ENCODE measurements at places on chromosomes 3 and 15.

GRCh38 chr15:101167753-101168462 lies 83.9 kb downstream of the CHSY1 start:
- peak; percentile 96 for DNase-seq

DNA sequence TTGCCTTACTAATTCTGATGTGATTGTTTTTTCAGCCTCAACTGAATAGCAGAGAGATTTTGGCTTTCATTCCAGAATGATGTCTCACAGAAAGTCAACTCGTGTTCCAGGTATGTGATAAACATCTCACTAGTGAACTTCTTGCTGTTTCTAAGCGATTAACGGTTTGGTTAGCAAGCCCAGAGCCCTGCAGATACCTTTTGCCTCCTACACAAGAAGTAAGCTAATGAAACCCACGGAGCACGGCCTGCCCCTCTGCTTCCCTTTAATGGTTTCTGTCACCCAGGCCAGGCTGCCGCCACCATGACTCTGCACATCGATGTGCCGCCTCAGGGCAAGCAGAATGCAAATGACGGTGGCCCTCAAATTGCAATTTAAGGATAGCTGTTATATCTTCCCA lies 155.9 kb upstream of the ICE2 start:
- DNase-seq: no peak

- DNase-seq: no peak
These were observed 436.6 kb upstream of the GBE1 start for GRCh38 chr3:82198009-82198408.

DNA sequence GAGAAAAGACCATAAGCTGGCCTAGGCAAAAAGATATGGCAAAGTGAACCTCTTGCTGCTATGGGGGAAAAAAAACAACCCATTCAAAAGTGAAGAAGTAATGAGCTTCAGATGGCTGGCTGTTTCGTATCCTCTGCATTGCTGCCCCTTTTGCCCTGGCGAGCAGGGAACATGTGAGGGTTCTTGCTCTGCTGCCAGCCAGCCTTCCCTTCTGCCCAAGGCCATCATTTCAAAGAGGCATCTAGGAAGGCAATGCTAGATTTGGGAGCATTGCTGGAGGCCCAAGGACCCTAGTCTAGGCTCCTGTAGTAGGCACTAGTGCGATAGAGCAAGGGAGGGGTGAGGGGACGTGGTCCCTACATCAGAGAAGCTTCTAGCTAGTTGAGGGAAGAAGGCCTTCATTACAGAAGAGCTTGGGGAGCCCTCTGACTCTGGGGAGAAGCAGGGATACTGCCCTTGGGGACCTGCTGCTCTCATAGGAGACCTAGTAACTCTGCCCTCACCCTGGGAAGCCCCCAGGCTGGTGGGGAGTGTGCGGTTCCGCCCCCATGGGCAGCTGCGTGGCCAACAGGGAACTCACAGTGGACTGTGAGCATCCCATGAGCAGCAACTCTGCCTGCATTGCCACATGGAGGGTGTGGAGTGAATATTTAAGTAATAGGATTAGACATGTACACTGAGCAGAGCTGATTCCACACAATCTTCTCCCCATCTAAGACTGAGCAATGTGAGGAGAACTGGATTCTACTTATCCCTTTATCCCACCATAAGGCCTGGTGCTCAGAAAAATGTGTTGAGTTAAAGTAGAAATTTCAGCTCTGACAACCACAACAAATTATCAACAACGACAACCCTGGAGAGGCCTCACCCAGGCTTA lies 21.3 kb downstream of the ITGA11 start:
- no peak for DNase-seq

- DNase-seq: peak; percentile 22
These were observed 7.3 kb upstream of the TRNT1 start for GRCh38 chr3:3119393-3119851.

DNA sequence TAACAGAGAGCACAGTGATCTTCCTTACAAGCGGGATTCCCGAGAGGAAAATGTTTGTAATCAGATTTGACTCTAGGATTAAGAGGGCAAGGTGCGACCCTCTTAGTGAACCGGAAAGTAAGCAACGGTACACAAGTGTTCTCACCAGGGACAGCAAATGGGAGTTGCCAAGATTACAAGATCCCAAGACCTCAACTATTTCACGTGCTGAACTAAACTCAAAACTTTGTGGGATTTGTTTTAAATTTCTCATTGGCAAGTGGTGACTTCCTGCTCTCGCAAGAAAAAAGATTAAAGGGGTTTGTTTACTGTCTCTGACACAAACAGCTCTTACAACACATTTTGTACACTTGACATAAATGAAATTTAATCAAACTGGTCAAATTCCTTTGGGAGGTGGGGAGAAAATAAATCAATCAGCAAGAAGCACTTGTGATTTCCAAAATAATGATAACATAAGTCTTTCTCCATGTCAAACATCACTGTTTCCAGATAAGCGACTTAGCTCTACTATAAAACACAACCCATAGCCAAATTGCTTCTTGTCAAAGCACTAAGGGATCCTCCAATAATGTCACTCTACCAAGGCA lies 2.2 kb upstream of the PGPEP1L start:
- no peak for DNase-seq

GRCh38 chr15:58705105-58705504 lies 44.4 kb downstream of the ADAM10 start:
- no peak for DNase-seq

DNA sequence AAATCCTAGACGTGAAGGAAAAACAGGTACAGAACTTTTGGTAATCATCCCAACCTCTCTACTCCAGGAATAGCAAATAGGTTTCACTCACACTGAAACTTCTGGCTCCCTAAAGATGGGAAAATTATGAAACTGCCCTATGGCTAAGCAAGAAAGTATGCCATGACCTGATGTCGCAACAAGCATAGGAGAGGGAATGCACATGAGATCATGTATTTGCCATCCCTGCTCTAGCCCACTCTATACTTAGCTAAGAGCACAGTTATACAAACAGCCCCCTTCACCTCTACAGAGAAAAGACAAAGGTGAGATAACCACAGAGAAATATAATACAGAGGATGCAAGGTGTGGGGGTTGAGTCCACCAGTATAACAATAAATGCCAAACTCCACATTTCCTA lies 102.7 kb downstream of the TBC1D5 start:
- DNase-seq: peak; percentile 70

DNA sequence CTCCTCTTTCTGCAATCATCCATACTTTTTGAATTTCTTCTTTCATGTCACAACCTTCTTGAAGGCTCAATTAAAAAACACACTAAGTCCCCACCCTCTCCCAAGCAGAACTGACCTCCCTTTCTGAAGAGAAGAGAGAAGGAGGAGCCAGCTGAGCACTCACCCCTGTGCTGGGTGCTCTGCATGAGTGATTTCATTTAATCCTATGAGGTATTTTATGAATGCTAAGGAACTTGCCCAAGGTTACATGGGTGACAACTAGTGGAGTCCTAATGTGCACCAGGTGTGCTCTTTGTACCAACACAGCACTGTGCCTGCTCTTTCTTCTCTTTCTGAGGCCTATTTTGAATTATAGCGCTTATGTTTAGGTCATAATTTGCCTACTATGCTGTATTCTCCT lies 135.6 kb downstream of the DUT start:
- no peak for DNase-seq

GRCh38 chr3:10391391-10391790 lies 70.5 kb upstream of the SEC13 start:
- peak; percentile 51 for DNase-seq

GRCh38 chr15:77221174-77221573 lies 150.3 kb upstream of the TSPAN3 start:
- no peak for DNase-seq

- peak; percentile 62 for DNase-seq
These were observed 41.3 kb downstream of the CHDH start for GRCh38 chr3:53804697-53805462.

DNA sequence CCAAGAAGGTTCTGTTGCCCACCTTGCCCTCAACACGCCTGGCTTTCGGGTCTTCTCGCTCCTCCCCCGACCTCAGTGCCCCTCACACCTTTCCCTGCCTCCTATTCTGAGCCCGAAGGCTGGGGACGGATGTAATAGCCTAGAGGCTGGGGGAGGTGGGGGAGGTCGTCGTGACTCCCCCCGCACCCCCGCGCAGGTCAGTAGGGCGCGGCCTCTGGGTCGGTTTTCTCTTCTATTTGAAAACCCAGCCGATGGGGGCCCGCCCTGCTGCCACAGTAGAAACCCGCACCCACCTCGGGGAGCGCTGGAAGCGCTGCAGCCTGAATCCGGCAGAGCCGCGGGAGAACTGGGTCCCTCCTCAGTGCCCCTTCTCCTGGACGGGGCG lies 1.0 kb upstream of the RBPMS2 start:
- no peak for DNase-seq

- DNase-seq: no peak
These were observed 60.9 kb downstream of the TGFBR2 start for GRCh38 chr3:30667280-30667651.

DNA sequence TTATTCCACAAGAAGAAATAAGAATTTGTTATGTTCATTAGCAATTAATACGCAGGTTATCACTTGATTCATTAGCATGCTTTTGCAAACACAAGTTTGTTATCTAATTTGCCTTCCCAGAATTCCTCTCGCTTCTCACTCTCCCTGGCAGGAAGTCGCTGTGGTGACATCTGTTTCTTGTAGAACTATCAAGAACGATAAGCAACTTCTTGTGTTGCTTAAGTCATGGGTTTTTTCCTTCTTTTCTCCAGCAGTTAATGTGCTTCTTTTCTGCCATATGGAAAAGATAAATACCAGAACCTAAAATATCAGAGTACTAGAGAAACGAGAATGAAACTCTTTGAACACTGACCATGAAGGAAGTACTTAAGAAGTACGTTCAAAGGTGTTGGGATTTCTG lies 99.8 kb upstream of the CHMP2B start:
- no peak for DNase-seq

DNA sequence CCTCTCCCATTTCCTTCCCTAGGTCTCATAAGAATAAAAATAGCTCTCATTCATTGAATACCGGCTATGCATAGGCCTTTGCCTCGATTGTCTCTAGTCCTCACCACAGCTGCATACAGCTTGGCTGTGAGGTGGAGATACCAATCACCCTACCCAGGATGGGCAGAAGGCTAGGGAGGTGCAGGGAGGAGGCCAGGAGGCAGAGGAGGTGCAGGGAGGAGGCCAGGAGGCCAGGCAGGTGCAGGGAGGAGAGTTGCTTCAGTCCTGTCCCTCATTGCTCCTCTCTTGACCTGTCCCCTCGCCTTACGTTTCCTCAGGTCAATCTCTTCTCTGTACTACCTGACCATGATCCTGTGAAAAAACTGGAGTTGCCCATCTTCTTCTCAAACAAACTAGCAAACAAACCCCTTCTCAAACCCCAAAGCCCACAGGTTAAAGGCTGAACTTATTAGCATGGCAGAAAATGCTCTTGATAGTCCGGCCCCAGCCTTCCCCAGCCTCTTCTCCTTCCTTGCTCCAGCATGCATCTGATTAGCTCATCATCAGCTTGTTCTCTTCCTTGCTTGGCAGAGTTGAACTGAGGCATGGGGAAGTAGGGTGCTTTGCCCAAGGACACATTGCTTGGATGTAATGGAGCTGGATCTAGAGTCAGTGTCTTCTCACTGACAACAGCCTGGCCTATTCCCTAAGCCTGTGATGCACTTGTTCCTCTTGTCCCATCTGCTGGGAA lies 15.8 kb downstream of the PODXL2 start:
- DNase-seq: no peak

DNA sequence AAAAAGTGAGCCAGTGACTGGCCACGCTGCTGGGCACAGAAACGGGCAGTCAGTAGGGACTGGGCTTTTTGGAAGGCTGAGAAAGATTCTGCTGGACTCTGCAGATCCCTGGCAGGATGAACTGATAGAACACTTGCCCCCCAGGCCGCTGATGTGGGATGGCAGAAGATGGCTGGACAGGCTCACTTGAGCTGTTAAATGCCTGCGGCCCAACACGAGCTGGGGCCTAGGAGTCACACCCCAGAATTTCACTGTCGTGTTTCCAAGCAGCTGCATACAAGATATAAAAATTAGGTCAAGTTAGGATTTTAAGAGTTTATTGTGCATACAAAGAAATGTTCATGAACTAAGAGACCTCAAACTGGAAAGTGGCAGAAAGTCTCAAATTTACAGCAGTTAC lies 26.9 kb downstream of the GLDN start:
- DNase-seq: no peak

DNA sequence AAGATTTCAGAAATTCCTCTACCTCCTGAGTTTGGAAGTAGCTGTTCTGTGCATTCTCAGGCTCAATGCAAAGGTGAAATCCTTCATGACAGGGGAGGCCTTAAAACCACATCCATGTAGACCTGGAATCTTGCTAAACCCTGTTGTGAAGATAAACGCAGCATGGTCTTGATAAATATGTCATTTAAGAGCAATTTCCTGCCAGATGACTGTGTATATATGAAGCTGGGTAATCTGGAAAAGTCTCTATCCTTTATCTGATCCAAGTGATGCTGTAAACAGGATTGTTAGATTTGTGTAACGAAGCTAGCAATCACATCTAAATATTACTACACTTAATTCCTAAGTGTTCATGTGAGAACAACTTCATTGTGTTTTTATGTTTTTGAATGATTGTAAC lies 9.1 kb downstream of the MCTP2 start:
- DNase-seq: no peak

DNA sequence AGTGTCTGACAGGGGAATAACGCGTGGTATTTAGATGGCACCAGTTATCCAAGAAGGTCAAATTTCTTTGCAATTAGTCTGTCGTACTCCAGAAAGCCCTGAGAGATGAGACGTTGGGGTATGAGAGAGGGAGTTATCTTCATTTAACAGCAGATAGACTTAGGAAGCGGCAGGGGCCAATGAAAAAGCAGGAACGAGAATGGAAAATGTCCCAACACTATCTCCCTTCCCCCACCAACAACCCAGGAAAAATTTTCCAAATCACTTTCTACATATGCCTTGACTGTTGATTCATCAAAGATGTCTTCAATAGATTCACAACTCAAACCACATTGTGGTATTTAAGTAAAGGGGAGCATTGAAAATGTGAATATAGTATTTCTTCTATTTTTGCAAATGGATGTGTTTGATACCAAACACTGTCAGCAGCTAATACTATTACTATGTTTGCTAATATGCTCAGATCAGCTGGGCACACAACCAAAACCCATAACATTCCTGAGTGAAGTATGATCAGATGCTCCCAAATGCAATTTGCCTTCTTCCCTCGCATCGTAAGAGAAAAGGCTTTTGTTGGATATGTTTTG lies 13.3 kb upstream of the GREM1 start:
- no peak for DNase-seq

Data from Daoy (cell line).